ENCODE measurements at places on chromosomes 4 and X.

GRCh38 chrX:25003066-25003849 is 12.5 kb downstream of the ARX start:
- no peak for DNase-seq

GRCh38 chrX:47706575-47706974 is 47.6 kb upstream of the UXT start:
- DNase-seq: no peak

DNA sequence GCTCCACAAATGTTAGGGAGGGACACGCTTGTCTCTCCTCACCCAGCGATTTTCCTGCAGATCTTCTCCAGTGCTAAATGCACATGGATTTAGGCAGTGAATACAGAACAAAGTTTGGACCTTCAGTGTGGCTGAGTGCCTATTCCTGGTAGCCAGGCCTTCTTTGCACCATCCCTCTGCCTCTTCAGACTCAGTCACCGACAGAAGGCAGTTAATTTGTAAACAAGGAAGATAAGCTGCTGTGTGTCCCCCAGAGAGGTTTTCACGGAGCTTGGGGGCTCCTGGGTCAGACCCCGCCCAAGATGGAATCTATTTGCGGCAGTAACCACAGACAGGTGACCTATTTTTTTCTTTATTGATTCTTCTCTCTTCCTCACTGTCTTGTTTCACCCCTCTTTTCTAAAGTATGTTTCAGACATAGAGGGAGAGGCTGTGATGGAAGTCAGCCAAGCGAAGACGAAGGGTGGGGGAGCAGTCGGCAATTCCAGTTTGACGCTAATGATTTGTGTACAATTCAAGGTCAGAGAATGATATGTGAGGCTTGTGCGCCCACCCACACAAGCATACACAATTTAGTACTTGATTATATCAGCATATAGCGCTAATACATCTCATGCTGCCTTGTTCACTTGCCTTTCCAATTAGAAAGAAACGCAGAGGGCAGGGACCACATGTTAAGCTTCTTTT is 200.8 kb downstream of the MGST2 start:
- DNase-seq: no peak

- DNase-seq: no peak
These were observed 324.9 kb downstream of the NAF1 start for GRCh38 chr4:162841753-162842152.

GRCh38 chr4:9969526-9970398 is 51.5 kb downstream of the SLC2A9 start:
- no peak for DNase-seq

All from activated effector memory CD4-positive, alpha-beta T cell treated with Interleukin-2 at 50 U/mL for 16 hours (primary cell).